ENCODE measurements at places on chromosomes 2 and 18.

GRCh38 chr2:219569041-219569440 is 2.3 kb downstream of the OBSL1 start:
- DNase-seq: no peak

DNA sequence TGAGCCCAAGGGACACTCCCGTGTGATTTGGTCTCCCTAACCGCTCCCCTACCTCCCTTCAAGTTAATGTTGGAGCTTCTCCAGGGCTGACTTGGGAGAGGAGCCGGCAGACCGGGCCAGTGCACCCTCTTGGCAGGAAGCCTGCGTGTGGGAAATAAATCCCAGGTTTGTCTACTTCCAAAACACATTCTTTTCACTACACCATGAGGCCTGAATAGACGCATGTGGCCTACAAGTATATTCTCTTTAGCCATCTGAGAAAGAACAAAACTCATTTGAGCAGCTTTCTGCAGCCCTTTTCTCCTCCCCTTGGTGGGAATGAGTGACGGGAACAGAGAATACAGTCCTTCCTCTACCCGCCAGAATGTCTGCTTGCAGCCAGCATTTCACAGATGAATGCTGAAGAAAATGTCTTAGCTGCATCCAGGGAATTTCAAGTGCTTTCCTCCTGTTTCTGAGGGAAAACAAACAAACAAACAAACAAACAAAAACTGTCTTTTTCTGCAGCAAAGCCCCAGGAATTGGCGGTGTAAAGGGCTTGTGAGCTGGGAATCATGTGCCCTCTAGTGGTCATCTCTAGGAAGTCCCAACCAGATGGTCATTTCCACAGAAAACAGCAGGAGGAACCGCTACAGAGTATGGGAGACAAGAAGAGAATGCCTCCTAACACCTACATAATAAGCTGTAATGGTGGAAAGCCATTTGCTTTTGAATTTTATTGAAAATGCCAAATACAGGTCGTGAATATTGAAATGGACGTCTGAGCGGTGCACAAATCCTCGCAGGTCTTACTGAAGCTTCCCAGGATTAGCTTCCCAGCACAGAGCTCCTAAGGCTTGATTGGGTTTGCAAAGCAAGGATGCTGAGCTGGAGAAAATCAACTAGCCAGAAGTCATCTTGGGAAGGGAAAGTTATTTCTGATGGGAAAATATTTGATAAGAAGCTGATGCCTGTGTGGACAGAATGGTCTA is 41.2 kb upstream of the DAPL1 start:
- peak; percentile 15 for DNase-seq

DNA sequence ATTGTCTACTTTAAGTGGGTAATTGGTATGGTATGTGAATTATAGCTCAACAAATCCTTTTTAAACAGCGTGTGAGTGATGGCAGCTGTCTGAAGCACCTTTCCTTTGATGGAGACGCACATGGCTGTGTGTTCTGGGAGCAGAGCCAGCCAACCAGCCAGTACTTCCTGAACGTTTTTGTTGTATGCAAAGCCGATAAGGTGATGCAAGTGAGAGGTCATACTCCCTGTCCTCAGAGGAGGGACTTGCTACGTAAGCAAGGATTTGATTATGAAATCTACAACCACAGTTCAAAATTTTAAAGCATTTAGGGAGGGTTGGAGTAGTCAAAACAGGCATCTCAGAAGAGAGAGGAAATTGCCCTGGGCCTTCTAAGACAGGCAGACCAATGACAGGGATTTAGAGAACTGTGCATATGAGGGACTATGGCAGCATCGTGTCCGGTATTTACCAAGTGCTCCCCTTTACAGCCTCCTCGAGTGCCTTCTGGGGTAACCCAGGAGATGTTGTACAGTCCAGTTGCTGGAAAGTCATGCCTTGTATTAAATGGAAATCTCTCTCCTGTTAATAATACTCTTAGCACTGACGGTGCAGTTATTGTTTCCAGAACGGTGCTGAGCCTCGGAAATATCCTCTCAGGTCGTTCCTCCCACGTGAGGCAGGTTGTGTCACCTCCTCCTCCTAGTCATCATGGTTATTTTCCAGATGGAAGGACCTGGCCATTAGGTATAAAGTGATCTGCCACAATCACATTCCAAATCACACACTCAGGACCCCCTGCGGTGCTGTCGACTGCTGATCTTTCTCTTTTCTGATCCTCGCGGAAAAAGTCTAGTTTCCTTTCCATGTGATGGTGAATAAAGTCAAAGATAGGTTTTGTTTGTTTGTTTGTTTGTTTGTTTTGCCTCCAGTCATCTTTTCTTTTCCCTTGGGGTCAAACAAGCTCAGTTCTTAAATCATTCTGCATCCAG is 28.4 kb downstream of the ARHGEF4 start:
- DNase-seq: peak; percentile 33

GRCh38 chr2:27212626-27213471 is 781 bp upstream of the SLC5A6 start:
- DNase-seq: no peak

- DNase-seq: no peak
Measured at GRCh38 chr2:239393388-239393940, 7.4 kb downstream of the HDAC4 start.

DNA sequence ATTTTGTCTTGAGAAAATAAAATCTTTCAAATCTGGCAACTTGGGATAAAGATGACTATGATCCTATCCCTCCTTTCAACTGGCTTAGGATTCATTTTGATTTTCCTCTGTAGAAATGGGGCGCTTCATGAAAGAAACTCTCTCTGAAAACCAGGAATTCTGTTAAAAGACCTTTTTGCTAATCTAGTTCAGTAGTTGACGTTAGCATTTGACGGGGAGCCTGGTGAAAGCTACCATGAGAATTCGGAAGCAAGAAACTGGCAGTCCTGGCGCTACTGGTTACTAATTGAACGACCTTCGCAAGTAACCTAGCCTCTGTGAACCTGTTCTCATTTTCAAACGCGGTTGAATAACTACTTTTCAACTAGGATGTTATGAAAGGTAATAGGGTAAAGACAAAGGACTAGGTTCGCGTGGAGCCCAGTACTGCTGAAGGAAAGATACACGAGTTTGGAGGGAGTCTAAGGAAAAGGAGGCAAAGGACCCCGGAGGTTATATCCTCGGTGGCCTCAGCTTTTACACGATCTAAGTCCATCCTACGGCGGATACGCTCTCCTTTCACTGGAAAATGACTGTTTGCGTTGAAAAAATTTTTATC is 604 bp upstream of the STK11IP start:
- no peak for DNase-seq

DNA sequence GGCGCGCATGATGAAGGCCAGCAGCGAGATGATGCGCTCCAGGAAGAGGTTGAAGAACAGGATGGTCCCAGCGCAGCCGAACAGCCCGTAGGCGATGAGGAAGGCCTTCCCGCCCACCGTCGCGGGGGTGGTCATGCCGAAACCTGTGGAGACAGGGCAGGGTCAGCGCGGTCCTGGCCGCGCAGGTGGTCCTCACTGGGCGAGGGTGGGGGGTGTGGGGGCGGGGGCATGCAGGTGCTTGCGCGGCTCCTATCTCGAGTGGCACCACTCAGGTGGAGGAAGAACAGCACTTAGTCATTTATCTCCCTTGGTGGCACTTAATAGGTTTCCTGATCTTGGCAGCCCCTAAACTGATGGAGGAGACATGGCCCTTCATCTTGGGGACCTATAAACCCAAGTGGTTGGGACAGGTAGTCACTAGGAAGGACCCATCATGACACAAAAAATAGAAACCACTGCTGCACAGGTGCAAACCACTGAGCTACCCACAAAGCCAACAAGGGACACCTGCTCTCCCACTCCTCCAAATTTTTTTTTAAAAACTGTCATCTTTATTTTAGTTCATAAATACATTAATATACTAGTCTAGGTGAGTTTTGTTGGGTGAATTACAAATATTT is 118.8 kb downstream of the MSH2 start:
- DNase-seq: no peak
